ENCODE measurements at places on chromosomes 16 and 17.
A peak's percentile ranks its signal among the peaks of the same experiment; 100 is the strongest.

DNA sequence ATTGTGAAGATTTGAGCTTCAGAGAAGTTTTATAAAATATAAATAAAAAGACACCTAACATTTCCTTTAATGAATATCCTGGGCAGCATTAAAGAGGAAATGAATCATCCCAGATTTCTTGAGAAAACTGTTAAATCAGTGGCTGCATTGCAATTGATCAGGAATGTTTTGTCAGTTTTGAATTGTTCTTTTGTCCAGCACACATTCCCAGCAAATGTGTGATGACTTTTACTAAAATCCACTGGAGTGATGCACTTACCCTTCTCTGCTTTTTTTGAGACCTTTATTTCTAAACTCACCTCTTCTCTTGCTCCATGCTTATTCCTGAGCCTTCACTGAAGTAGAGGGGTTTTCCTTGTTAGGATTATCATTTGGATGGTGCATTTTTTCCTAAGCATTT lies 1307.2 kb downstream of the CDH8 start:
- no peak for DNase-seq

- no peak for DNase-seq
Measured at GRCh38 chr16:62565706-62566105, 529.5 kb upstream of the CDH8 start.

GRCh38 chr17:2068519-2069051 lies 13.7 kb downstream of the HIC1 start:
- peak; percentile 61 for DNase-seq

GRCh38 chr17:40326014-40326831 lies 17.2 kb downstream of the RARA start:
- DNase-seq = no peak

DNA sequence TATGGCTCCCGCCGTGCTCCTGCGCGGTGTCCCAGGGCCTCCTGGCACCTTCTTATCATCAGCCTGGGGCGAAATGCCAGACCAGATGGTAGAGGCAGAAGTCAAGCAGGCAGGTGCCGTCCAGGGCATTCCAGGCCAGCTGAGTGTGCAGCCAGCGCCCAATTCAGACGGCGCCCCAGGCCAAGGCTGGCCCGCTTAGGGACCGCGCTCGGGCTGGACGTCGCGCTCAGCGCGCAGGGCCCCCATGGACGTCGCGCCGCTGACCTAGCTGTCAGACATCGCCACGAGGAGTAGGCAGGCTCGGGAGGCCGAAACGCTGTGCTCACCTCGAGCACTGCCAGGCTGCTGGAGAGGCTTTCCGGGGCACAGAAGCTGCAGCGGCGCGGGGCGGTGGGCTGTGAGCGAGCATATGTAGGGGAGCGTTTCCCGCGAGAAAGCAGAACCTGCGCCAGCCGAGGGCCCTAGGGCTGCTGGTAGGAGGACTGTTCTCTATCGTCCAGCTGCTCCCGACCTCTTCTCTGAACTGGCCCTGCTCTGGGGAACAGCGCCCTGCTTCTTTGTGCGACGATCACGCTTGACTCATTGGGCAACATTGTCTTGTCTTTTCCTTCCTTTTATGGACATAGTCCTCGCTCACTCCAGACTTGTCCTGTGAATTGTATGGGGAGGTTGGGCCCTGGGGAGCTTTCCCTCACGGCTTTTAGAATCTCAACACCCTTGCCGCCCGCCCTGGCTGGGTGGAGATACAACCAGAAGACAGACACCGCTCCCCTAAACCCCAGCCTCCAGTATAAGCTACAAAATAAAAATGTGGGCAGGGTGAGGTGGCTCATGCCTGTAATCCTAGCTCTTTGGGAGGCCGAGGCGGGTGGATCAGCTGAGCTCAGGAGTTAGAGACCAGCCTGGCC lies 8.4 kb upstream of the CA4 start:
- DNase-seq = no peak

DNA sequence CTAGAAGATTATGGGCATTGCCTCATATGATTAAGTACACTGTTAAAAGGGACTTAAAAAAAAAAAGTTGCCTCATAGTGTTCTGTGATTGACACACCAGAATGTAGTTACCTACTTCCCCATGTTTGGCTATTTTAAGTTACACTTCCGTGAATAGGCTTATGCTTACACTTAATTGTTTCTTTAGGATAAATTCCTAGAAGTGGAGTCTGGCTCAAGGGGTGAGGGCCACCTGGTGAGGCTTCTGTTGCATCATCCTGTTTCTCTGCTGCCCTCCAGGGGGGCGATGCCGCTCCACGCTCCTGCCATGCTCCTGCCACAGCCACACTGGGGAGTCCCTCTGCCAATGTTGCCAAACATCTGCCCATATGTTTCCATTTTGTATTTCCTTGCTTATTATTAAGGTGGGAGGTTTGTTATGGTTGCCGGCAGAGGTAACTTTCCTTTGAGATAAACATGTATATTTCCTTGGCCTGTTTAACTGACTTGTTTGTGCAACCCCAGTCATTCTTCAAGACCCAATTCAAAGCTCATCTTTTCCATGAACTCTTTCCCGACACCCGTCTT lies 73.1 kb downstream of the KSR1 start:
- DNase-seq = no peak

- no peak for DNase-seq
Measured at GRCh38 chr17:45222996-45223538, 1.4 kb downstream of the FMNL1 start.

- DNase-seq = no peak
Measured at GRCh38 chr17:72240333-72240732, 119.5 kb downstream of the SOX9 start.

- DNase-seq = no peak
Measured at GRCh38 chr17:44942456-44942855, 5.1 kb downstream of the KIF18B start.

DNA sequence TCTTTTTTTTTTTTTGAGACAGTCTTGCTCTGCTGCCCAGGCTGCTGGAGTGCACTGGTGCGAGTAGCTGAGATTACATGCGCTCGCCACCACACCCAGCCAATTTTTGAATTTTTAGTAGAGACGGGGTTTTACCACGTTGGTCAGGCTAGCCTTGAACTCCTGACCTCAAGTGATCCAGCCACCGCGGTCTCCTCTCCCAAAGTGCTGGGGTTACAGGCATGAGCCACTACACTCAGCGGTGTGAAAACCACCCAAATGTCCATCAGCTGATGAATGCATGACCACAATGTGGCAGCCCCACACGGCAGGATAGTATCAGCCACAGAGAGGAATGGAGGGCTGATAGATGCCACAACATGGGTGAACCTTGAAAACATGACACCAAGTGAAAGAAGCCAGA lies 2.1 kb downstream of the P2RX5 start:
- no peak for DNase-seq

- DNase-seq = no peak
Measured at GRCh38 chr17:50428831-50429424, 2.9 kb downstream of the ACSF2 start.

DNA sequence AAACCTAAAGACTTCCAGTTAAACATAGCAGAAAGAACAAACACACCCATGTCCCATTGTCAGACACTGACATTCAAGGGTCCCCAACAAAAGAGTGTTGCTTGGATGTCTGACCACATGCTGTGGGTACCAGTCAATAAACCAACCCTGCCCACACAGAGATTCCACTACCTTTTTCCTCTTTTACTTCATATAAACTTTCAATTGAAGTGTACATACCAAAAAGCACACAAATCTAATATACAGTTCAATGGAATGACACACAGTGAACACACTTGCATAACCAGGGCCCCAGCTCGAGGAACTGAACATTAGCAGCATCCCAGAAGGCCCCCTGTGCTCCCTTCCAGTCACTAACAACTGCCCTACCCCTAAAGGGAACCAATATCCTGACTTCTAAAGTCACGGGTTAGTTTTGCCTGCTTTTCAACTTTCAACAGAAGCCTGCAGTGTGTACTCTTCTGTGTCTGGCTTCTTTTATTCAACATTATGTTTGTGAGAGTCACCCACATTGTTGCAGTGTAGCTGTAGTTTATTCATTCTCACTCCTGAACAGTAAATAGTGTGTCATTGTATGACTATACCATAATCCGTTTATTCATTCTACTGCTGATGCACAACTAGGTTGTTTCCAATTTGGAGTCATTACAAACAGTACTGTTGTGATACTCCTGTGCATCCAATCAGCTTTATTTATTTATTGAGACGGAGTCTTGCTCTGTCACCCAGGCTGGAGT lies 18.0 kb downstream of the CFDP1 start:
- DNase-seq = no peak

- no peak for DNase-seq
Measured at GRCh38 chr17:9298135-9298534, 276.8 kb downstream of the NTN1 start.

DNA sequence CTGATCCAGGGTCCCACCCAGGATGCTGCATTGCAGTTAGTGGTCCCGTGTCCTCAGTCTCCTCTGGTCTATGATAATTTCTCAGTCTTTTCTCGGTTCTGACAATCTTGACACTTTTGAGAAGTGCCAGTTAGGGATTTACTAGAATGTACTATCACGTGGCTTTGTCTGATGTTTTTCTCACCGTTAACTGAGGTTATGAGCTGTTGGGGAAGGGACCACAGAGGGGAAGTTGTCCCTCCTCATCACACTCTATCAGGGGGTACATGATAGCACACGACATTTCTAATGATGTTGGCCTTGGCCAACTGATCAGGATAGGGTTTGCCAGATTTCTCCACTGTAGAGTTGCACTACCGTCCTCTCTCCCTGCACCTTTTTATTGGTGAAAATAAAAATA lies 250.9 kb upstream of the SDK2 start:
- no peak for DNase-seq

DNA sequence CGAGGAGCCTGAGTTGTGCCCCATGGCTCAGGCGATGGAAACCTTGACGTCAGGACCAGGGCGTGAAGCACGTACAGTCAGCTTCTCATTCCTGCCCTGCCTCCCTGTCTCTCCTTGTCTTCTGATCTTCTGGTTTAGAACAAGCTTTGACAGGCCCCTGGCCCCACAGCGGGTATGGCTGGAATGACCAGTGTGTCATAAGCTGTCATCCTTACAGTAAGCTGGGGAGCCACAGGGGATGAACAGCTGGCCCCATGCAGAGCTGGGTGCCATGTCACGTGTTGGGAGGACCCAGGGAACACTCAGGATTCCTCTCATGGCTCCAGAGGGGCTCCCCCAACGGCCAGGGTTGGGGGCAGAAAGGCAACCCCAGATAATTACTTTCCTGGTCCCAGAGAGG lies 157.6 kb upstream of the PLCG2 start:
- DNase-seq = no peak

DNA sequence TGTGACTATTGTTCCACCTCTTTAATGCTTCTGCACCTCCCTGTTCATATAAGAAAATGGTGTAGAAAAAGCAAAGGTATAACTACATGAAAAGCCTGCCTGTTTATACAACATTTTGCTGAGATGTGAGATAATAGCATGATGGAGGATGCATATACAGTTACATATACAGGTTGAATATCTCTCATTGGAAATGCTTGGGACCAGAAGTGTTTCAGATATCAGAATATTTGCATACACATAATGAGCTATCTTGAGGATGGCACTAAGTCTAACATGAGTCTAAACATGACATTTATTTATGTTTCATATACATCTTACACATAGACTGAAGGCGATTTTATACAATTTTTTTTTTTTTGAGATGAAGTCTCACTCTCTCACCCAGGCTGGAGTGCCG lies 5.7 kb upstream of the WSB1 start:
- no peak for DNase-seq

- no peak for DNase-seq
Measured at GRCh38 chr16:75208861-75209505, 2.0 kb upstream of the CTRB2 start.

- DNase-seq = no peak
Measured at GRCh38 chr16:81633680-81634379, 145.3 kb upstream of the PLCG2 start.
